NB4 (cell line): ENCODE measurements at places on chromosomes 6 and 20.

GRCh38 chr6:127367023-127367375, 23.6 kb upstream of the ECHDC1 start:
- no peak for DNase-seq

- peak; percentile 44 for DNase-seq
Observed at GRCh38 chr20:23200914-23201313, 114.8 kb upstream of the CD93 start.

DNA sequence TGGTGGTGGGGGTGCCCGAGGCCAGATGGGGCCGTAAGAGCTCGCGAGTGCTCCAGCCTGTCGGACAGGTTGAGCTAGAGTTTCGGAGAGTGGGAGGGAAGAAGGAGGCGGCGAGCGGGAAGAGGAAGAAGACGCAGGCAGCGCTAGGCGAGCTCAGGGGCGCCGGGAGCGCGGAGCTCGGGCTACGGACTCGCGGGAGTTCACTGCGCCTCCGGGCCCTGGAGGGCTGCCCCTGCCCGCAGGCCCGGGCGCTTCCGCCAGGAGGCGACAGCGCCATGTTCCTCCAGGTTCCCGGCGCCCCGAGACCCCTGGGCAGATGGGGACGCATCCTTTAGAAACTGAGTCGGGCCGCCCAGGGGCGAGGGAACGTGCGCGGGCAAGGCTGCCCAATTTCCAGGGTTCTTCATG, 984 bp downstream of the TFAP2C start:
- DNase-seq = peak; percentile 91

DNA sequence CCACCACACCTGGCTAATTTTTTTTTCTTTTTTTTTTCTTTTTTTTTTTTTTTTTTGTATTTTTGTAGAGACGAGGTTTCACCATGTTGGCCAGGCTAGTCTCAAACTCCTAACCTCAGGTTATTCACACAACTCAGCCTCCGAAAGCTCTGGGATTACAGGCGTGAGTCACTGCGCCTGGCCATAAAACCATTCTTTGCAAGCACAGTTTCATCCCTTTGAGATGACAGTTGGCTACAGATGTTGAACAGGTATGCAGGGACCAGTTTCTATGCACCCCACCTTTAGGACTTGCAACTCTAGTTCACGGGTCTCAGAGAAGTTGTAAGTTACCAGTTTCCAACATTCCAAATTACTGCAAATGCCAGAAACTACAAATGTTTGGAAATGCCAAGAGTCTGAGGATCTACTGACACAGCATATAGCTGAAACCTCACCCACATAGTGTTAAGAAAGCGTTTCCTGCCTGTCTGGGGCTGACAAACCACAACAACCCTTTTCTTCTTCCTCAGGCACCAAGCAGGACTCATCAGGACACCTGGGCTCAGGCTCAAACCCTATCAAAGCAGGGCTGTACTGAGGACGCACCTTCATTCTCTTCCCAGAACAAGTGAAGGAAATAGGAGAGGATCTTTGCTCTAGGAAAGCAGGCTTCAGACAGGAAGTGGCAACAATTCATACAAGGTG, 22.9 kb downstream of the ARHGAP18 start:
- DNase-seq = peak; percentile 90

- no peak for DNase-seq
Observed at GRCh38 chr20:19806806-19807190, 48.7 kb downstream of the RIN2 start.
